ENCODE measurements at places on chromosomes 16 and 17.
A peak's percentile ranks its signal among the peaks of the same experiment; 100 is the strongest.

DNA sequence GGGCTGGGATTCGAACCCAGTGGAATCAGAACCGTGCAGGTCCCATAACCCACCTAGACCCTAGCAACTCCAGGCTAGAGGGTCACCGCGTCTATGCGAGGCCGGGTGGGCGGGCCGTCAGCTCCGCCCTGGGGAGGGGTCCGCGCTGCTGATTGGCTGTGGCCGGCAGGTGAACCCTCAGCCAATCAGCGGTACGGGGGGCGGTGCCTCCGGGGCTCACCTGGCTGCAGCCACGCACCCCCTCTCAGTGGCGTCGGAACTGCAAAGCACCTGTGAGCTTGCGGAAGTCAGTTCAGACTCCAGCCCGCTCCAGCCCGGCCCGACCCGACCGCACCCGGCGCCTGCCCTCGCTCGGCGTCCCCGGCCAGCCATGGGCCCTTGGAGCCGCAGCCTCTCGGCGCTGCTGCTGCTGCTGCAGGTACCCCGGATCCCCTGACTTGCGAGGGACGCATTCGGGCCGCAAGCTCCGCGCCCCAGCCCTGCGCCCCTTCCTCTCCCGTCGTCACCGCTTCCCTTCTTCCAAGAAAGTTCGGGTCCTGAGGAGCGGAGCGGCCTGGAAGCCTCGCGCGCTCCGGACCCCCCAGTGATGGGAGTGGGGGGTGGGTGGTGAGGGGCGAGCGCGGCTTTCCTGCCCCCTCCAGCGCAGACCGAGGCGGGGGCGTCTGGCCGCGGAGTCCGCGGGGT is at the start of gene CDH1:
Gene CDH1 (plus strand): TSS at position 247 of the 684 bp plus-strand sequence. CDS start 124 bp downstream, at position 371.
- DNase-seq = peak; percentile 23

DNA sequence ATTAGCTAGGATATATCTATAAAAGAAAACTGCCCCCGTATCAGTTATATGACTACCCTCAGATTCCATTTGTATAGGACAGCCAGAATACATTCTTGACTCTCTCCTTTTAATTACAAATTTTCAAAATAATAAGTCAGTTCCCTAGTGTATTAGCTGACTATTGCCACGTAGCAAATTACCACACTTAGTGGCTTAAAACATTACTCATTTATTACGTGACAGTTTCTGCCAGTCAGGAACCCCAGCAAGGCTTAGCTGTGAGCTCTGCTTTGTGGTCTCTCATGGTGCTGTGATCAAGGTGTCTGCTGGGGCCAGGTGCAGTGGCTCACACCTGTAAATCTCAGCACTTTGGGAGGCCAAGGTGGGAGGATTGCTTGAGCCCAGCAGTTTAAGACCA is 13.9 kb upstream of the SCNN1B start:
- no peak for DNase-seq

- DNase-seq = no peak
These were observed 11.8 kb downstream of the CNGB1 start for GRCh38 chr16:57959121-57959520.

- DNase-seq = no peak
These were observed 31.9 kb downstream of the MSI2 start for GRCh38 chr17:57288040-57288772.

DNA sequence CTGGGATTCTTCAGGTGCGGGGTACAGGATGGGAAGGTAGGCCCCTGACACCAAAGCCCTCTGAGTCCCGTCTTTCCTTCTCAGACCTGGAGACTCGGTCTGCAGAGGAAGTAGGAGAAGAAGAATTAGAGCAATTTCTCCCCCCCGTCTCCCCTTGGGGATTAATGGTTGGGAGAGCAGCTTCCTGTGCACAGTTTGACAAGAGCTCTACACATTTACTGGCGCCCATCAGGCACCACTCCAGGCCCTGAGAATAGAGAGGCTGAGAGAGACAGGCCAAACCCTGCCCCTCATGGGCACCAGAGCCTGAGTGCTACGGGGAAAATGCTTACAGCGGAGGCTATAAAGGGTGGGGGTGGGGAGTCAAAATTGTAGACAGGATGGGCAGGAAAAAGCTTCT is 3.5 kb upstream of the C16orf74 start:
- DNase-seq = no peak

DNA sequence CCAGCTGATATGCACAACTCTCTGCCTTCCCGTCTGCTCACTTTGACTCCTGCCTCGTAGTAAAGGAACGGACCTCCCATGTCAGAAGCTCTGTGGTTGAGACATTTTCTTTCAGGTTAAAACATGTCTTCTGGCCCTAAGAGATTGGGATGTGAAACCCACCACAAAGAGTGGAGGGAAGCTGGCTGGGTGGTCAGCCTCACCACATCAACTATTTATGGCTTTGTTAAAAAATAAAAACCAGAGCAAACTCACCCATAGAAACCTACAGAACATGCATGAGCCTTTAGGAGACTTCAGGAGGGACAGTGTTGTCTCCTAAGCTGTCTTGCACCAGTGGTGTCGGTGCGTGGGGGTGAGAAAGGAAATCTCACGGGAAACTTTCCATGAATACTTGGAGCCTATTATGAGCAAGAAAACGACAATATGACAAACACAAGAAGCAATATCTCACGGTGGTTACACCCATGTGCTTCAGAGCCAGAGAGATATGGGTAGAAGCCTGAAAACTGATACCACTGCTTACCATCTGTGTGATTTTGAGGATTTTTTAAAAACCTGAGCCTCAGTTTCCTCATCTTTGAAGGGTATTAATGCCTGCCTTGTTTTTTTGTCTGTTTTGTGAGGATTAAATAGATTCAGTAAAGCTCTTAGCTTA is 61.7 kb upstream of the XYLT1 start:
- DNase-seq = no peak

GRCh38 chr17:74999523-74999922 is 12.1 kb downstream of the CDR2L start:
- DNase-seq = no peak

GRCh38 chr16:5671421-5671820 is 573.8 kb upstream of the EEF2KMT start:
- DNase-seq = no peak

DNA sequence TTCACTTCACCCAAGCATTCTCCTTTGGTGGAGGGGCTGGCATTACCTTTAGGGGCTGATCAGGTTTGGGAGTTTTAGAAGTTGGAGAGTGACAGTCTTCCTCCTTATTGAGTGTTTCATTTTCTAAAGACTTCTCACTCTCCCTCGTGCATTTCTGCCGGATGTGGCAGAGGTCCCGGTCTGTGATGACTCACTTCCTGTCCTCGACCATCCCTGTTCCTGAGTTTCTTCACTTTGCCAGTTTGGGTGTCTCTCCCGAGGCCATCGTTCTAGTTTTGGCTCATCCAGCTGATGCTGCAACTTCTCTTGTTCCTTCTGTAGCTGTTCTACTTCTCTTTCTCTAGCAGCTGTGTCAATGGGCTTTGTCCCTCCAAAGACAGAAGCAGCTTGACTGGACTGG is 104.3 kb downstream of the PHKB start:
- DNase-seq = no peak

GRCh38 chr16:81710044-81710443 is 69.0 kb upstream of the PLCG2 start:
- DNase-seq = no peak

GRCh38 chr17:2040219-2040827 is 1.5 kb upstream of the OVCA2 start:
- no peak for DNase-seq

DNA sequence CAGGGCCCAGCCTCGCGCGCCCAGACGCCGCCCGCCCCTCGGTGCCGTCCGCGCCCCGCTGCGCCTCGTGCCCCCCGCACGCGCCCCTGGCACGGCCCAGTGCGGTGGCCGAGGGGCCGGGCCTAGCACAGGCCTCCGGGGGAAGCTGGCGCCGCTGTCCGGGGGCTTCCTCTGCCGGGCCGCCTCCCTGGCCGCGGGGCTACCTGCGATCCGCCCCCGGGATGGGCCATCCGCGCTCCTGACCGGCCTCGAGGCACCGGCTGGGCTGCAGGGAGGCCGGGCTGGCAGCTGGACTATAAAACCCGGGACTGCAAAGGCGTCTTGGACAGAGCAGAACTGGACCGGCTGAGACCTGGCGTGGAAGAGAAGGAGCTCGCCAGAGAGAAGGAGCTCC is 783 bp downstream of the BHLHA9 start:
- DNase-seq = peak; percentile 3

DNA sequence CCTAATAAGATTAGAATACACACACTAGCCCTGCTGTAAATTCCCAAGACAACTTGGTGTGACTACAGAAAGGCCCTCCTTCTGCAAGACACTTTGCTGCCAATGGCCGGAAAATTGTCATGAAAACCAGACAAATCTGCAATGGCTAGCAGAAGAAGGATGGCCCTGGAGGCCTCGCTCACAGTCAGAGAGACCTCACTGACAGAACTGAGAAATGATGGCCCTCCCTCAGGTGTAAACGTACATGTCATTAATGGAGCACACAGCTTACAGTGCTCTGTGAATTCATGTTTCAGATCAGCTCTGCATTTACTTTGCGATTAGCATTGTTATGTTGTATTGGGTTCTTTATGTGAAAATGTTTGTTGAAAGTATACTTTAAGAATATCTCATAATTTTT is 202.9 kb upstream of the N4BP1 start:
- no peak for DNase-seq

DNA sequence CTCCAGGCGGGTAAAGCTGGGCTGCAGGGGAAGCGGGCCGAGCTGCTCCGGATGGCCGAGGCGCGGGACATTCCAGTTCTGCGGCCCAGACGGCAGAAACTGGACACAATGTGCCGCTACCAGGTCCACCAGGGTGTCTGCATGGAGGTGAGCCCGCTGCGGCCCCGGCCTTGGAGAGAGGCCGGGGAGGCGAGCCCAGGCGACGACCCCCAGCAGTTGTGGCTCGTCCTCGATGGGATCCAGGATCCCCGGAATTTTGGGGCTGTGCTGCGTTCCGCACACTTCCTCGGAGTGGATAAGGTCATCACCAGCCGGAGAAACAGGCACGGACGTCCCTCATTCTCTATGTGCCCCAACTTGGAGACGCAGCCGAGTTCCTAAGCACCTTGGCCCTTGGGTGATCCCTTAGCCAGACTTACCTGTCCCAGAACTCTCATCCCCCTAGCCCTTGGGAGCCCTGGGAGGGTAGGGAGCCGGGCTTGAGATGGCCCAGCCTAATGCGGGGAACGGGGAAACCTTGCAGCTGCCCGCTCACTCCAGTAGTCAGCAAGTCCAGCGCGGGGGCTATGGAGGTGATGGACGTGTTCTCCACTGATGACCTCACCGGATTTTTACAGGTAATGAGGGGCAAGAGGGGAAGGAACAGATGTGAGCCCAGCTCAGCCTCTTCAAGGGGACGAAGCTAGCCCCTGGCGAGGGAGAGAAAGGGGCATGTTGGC is 806 bp downstream of the MRM1 start:
- peak; percentile 27 for DNase-seq

DNA sequence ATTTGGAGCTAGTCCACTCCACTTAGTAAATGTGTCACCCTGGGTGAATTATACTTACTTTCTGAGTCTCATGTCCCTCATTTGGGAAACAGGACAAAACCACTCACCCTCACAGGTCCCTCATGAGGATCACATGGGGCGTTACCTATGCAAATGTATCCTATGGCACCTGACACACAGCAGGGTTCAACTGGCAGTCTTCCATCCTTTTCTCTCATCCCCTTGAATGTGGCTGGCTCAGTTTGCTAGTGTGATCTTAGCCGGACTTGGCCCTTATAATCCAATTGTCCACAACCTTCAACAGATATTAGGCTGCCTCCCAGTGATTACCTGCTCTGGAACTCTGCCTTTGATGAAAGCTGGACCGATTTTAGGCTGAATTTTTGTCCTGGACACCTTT is 308.8 kb downstream of the MAP2K6 start:
- DNase-seq = no peak

All from stimulated activated naive CD8-positive, alpha-beta T cell treated with anti-CD3 and anti-CD28 coated beads, Interleukin-15, Interleukin-2, amounts not matched to agents 100 U/mL and 50 U/mL, for 24 hours (primary cell).